ENCODE measurements at places on chromosomes 6 and 20.

- no peak for DNase-seq
Measured at GRCh38 chr20:4509825-4510522, 211.7 kb upstream of the PRND start.

GRCh38 chr6:84926189-84927155 is 162.1 kb upstream of the TBX18 start:
- DNase-seq, result no peak

- no peak for DNase-seq
Measured at GRCh38 chr6:2733324-2733723, 17.4 kb downstream of the MYLK4 start.

- DNase-seq, result no peak
Measured at GRCh38 chr6:152846825-152847224, 96.2 kb downstream of the VIP start.

- no peak for DNase-seq
Measured at GRCh38 chr20:12702312-12702711, 306.5 kb upstream of the SPTLC3 start.

- no peak for DNase-seq
Measured at GRCh38 chr6:160215232-160215631, 43.4 kb downstream of the SLC22A2 start.

DNA sequence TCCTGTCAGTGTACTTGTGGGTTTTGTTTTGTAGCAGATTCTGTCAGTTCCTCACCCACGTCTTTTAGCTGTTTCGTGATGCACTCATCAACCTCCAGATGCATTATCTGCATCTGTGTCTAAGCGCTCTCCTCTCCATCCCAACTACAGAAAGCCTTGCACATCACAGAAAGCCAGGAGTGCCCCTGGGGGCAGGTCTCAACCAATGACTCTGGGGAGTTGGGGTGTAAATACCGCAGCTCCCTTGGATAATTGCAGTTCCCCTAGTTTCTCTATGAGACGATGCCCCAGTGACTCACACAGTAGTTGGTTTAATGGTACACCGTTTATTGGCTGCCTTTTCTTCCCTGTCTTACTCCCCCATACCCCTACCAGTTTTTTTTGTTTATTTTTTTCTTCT is 158.1 kb downstream of the SOX4 start:
- DNase-seq, result no peak

DNA sequence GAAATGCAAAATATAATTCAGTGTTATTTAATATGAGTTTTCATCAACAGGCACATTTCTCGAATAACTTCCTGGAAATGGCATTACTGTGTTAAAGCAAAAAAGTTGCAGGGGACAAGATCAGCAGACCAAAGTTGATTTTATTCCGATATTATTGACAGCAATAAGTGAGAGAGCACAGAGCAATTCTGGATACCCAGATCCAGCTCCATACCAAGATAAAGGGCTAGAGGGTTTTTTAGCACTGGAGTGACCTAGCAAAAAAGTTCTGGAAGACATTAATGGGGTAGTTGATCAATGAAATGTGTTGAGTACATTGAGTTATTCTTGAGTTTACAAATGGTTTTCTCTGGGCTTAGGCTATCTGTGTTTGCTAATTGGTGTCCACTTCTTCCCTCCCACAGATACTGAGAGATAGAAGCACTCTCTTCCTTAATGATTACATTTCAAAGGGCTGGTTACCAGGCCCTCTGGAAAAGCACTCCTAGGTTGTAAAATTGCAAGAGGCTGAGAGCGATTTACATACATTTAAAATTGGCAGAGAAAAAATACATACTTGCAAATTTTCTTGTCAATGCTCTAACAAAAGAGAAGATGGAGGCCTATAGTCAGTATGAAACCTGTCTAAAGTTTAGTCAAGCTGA is 47.0 kb upstream of the MANEA start:
- no peak for DNase-seq

DNA sequence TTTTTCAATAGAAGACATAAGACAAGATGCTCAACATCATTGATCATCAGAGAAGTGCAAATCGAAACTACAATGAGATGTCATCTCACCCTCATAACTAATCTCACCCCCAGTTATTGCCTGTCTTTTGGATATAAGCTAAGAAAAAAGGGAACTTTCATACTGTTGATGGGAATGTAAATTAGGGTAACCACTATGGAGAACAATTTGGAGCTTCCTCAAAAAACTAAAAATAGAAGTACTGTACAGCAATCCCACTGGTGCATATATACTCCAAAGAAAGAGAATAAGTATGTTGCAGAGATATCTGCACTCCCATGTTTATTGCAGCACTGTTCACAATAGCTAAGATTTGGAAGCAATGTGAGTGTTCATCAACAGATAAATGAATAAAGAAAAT is 26.4 kb upstream of the PHF3 start:
- no peak for DNase-seq

GRCh38 chr20:46020555-46020954 is 8.5 kb upstream of the SLC12A5 start:
- no peak for DNase-seq

DNA sequence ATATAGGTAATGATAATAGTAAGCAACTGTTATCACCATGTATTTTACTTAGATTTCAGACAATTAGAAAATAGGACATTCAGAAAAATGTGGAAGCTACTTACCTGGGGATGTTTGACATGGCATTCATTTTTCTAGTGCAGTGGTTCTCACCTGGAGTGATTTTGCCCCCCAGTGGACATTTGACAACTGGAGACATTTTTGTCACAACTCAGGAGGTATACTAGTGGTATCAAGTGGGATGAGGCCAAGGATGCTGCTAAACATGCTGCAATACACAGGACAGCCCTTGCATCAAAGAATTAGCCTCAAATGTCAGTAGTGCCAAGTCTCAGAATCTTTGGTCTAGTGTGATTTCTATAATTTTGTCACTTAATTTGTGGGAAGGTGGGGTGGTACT is 36.1 kb downstream of the NUS1 start:
- DNase-seq, result no peak

DNA sequence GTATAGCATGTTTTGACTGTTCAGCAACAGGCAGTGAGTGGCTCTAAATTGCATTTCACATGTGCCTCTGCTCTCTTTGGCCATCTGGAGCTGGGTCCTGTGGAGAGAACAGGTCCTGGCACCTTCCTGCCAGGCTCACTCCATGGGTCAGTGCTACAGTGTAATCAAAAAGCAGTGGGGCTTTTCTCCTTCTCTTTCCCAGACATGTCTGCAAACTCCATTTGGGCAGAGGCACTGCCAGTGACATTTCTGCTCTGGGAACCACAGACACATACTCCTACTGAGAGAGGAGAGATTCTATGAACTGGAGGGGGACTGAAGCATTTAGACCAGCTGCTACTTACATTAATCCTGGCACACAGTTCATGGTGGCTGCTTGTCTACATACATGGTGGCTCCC is 68.3 kb upstream of the TRAF3IP2 start:
- no peak for DNase-seq

DNA sequence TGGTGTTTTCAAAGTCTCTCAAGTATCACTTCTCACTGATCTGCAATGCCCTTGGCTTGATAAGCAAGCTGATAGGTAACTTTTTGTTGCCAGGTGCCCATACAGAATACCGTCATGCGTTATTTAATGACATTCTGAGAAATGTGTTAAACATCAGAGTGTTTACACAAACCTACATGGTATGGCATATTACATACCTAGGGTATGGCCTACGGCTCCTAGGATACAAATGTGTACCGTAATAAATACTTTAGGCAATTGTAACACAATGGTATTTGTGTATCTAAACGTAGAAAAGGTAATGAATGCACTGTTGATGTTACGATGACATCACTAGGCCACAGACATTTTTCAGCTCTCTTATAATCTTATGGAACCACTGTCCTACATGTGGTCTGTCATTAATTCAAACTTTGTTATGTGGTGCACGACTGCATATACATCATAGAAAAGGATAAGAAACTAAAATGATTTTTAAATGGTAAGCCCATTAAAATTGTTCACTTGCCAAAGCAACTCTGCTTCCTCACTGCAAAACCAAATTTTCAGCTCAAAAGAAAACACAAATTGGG is 35.7 kb downstream of the CSNK2A1 start:
- no peak for DNase-seq

- DNase-seq, result no peak
Measured at GRCh38 chr6:9646342-9647070, 768.4 kb downstream of the TFAP2A start.

DNA sequence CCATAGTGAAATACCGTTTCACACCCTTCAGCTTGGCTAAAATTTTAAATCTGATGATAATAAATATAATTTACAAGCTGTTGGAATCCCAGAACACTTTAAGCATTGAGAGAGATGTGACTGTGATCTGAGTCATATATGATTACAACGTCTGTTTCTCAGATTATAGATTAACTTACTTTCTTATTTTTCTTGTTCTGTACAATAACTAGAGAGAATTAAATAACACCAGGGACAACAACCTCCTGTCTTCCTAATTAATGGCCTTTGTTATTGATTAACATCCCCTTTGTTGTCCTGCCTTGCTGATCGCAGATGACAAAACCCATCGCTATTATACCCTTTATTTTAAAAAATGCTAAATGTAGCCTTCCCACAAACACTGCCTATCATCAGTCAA is 87.8 kb upstream of the EZR start:
- no peak for DNase-seq

DNA sequence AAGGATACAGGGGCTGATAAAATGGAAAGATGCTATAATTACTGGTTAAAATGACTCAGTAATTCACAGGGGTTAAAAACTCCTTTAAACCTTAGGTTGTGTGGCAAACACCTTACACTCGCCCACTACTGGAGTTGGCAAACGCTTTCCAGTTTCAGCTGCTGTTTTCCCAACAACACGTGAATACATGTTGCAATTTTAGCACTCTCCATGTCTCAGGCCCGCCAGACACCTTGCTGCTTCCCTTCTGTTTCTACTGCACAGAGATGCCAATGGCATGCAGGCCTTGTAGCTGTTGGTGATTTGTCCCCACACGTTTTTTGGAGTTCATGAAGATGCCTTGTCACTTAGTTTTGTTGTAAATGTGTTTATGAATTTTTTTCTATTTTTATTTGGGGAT is 5.3 kb upstream of the TTPAL start:
- DNase-seq, result no peak

- DNase-seq, result no peak
Measured at GRCh38 chr6:55652429-55652828, 73.4 kb upstream of the HMGCLL1 start.

DNA sequence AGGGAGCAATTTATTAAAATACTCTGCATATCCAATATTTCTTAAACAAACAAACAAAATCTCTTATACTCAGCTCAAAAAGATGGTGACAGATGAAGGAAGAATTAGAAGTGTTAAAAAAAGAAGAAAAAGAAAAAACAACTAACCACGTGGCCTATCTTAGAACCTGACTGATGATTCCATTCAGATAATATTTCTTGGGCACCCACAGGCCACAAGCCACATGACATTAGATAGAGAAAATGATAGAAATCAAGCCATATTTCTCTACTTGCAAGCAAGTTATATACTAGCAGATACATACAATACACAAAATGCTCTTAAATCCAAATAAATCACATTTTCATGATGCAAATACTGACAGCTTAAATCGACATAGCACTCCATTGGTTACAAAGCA is 14.5 kb upstream of the RAMACL start:
- DNase-seq, result no peak

GRCh38 chr20:33188421-33188820 is 20.5 kb downstream of the BPIFA2 start:
- DNase-seq, result no peak

- no peak for DNase-seq
Measured at GRCh38 chr6:121856296-121856695, 420.9 kb downstream of the GJA1 start.

DNA sequence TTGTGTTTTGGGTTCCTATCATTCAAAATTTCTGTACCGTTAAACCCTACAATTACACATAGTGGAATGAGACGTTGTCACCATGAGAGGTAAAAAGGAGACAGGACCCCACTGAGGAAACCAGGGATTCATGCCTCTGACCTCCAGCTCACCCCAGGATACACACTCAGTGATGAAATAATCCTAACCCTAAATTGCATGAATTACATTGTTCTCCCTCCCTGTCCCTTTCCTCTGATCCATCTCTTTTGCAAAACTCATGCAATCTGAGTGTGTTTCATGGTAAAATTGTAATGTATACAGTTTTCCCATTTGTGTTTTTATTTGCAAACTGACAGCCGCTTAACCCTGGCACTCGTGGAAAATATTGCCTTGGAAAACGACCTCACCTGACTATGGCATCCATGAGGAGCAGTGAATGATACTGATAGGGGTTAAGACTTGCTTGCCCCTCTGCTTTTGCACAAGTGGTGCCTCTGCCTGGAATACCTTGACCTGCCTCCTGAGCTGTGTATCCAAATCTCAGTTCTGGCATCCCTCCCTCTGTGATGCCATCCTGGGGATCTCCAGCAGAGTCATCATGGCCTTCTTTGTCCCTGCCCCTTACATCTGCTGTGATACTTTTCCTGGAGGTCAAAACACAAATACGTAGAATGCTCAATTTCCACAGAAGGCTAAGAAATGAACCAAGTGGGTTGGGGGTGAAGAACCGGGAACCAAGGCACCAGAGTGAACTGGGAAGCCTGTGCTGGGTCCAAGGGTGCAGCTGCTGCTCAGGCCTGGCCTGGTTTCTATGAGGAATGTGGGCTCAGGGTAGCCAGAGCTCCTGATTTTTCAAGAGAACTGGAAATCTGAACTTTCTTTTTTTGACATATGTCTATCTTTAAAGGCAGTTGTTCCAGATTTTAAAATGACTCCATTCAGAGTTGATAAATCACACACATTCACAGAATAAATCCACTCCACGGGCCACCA is 211.6 kb upstream of the ZNF217 start:
- no peak for DNase-seq

- DNase-seq, result no peak
Measured at GRCh38 chr6:112234601-112235000, 19.8 kb downstream of the LAMA4 start.

- DNase-seq, result no peak
Measured at GRCh38 chr6:157232161-157232895, 91.0 kb downstream of the TMEM242 start.

- DNase-seq, result no peak
Measured at GRCh38 chr20:61957961-61958715, 107.5 kb downstream of the TAF4 start.

GRCh38 chr6:118309337-118310093 is 238.6 kb upstream of the PLN start:
- DNase-seq, result no peak

DNA sequence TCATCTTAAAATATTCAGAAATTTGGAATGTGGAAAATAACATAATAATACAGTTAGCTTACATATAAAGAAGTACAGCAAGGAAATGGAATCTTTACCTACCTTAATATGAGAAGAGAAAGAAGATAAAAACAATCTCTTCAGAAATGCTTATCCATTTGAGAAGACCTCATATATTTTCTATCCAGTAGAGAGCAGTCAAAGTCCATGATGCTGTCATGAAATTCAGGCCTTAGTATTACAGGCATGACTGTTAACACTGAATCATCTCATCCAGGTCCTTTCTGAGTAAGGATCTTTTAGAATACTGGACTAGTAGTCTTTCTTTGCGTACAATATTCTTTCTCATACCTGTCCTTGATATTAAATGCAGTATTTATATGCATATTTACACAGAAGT is 713.4 kb downstream of the CD109 start:
- no peak for DNase-seq

All from stimulated activated CD4-positive, alpha-beta T cell treated with anti-CD3 and anti-CD28 coated beads, Interleukin-1b, Interleukin-23, amount 100 ng/mL, for 1 hour (primary cell).